Suprapubic skin (tissue), 4 donors: ENCODE measurements at places on chromosomes 1 and 21. TPM values are rescaled to one million over a fixed set of nuclear protein-coding genes. Genes with fewer than 3 reads are reported as not detected.

The PROX1 gene
- total RNA-seq: 1.4 TPM

The C1orf232 gene
- total RNA-seq: not detected

The INSRR gene
- not detected for total RNA-seq

The UMODL1 gene
- not detected for total RNA-seq

DNA sequence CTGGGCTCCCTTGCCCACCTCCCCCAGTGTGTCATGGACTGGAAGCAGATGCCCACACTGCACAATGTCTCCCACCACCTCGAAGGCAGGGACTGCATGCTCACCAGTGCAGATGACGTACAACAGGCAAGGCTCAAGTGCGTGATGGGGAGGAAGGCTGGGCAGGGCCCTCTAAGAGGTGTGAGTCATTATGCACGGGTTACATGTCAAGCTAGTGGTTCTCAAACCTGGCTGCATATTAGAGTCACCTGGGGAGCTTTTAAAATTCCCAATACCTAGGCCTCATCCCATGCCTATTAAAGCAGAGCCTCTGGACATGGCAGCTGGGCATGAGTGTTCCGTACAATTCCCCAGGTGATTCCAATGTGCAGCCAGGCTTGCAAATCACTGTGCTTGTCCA, 137.9 kb upstream of the NGF start:
- no peak for DNase-seq

DNA sequence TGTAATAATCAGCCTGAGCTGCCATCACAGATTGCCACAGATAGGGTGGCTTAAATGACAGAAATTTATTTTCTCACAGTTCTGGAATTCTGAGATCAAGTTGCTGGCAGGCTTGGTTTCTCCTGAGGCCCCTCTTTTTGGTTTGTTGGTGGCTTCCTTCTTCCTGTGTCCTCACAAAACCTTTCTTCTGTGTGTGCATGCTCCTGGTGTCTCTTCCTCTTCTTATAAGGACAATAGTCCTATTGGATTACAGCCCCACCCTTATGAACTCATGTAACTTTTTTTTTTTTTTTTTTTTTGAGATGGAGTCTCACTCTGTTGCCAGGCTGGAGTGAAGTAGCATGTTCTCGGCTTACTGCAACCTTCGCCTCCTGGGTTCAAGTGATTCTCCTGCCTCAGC, 41.0 kb upstream of the F3 start:
- DNase-seq: no peak
